ENCODE measurements at places on chromosomes 1 and 21.

- no peak for DNase-seq
These were observed 116.9 kb downstream of the DUSP10 start for GRCh38 chr1:221625026-221625425.

DNA sequence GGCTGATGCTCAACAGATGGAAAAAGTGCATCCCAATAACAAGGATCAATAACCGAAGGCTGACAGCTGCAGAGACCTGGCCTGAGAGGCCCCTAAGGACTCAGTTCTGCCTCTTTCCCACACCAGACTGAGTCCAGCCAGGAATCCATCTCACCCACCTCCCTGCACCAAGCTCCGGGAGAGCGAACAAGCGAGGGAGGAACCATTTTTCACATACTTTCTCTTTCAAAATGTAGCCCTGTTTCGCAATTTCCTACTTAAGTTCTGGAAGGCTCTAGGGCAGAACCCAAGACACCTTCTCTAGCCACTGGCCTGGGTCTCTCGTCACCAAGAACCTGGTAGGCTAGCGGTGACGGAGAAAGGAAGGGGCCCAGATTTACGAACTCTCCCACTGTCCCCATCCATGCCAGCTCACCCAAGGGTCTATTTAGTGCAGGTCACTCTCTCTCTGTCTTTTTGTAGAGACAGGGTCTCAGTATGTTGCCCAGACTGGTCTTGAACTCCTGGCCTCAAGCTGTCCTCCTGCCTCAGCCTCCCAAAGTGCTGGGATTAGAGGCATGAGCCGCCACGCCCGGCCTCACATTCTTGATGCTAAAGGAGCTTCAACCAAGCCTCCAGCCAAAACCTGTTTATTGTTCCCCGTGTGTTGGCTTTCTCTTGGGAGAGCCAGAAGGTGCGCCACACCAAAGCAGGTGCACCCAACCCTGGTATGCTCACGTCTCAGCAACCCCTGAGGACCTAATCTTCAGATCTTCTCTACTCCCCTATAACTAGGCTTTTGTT is 10.9 kb upstream of the GNL2 start:
- DNase-seq, result no peak

DNA sequence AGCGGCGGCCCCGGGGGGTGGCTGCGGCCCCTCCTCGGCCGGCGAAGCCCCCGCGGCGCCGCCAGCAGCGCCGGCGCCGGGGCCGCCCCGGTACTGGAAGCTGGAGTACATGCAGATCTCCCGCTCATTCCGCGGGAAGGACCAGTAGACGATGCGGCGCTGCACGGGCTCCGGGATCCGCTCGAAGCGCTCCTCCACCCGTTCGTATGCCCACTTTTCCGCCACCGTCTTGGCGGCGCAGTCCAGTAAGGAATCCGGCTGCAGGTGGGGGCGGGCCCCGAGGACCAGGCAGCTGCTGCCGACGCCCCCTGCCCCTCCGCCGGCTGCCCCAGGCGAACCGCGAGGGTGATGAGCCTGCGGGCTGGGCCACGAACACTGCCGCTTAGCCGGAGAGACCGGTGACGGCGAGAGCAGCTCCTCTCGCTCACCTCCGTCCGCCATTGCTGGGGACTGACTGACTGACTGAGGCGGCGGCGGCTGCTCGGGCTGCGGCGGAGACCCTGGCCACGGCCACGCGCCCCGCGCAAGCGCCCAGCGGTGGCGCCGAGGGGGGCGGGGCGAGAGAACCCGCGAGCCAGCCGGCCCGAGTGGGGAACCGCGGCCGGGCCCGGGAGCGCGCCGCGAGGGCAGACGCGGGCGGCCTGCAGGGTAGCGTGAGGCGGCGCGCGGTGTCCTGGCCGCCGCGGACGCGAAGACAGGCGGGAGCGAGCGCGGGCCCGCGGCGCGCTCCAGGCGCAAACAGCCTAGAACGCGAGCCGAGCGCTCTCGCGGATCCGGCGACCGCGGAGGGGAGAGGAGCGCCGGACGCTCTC is at the start of gene ZSWIM5:
TSS of gene ZSWIM5 (minus strand) at position 696 of the 812 bp plus-strand sequence. CDS start at position 441, 255 bp downstream.
- DNase-seq, result no peak

DNA sequence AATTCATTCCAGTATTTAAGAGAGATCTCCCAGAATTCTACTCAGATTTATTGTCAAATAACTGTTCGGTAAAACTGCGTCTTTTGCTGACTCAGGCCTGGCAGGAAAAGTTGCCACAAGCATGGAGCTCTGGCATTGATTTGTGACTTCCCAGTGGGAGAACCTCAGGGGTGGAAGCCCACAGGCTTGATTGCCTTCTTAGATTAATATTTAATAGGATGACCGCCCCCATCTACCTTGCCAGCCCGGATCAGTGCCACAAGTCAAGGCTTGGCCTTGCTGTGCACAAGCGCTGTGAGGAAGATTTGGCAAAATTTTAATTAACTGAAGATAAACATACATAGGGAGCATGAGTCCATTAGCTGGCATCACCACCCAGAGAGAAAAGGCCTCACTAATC is 93.5 kb downstream of the LRIG2 start:
- DNase-seq, result no peak

DNA sequence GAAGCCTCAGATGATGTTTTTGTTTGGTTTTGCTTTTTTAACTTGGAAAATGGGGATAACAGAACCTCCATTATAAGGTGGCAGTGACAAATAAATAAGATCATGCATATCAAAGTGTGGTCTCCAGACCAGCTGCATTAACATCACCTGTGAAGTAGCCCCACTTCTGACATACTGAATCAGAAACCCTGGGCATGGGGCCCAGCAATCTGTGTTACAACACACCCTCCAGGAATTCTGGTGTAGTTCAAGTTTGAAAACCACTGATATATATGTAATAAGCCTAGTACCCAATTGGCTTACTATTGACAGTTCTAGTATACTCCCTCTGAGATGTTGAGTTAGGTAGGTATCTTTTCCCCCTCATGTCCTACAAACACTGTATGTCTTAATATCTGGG is 24.1 kb upstream of the RNF19B start:
- no peak for DNase-seq

DNA sequence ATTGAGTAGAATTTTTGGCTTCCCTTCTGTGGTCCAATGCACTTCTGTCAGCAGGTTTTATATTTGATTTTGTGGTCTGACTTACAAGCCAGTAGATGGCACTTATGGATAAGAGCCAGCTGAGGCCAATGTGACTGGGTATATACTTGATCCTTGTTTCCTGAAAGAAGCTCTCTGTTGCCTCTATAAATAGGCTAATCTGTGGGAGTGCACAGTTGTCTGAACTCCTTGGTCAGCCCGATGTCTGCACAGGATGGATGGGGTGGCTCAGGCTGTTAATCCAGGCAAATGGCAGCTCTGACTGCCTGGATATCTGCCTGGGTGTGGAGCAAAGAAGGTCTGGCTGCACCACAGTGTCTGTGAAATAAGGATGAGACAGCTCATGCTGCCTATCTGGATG is 1183.7 kb upstream of the PRMT6 start:
- no peak for DNase-seq

DNA sequence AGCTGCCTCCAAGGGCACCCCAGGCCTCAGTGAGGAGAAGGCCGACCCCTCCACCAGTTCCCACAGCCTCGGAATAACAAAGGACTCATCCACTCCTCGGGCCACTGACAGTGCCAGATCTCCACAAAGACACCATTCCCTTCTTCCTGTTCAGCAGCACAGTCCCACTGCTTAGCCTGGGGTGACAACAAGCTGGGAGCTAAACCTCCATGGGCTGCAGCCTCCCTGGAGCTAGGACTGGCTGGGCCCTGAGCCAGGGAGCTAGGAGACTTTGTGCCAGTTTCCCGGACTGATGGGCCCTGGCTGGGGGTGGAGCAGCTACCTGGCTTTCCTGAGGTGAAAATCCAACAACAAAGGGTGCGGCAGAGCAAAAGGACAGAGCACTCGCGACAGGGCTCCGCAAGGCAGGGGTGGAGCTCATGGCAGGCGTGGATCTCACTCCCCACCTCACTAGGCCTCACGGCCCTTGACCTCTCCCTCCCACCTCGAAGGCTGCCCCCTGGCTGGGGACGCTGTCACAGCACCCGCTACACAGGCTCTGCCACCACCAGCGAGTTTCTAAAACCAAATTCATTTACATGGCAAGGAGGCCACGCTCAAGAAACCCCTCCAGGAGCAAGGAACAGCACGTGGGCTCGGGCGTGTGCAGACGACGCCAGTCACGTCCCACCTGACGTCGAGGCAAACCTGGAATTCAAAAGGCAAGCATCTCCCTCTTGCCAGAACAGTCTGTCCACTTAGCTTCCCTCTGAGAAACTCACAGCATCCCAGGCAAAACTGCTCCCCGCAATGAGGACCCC is 13.8 kb downstream of the SLC35E2B start:
- DNase-seq, result no peak

- no peak for DNase-seq
These were observed 53.1 kb upstream of the ZNF648 start for GRCh38 chr1:182114627-182115023.

DNA sequence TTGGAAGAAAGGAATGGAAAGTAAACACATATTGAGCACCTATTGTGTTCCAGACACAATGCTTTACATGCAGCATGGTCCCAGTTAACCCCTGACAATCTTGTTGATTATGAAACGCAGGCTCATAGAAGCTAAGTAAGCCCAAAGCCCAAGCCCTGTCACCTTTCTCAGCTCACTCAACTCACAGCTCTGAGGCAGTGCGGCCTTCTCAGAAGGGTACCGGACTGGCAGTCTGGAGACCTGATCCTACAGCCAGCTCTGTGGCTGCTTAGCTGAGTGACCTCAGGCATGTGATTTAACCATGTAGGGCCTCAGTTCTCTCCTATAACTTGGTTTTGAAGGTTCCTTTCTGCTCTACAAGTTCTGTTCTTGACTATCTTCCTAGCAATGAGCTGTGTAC is 464 bp upstream of the RNASEL start:
- no peak for DNase-seq

DNA sequence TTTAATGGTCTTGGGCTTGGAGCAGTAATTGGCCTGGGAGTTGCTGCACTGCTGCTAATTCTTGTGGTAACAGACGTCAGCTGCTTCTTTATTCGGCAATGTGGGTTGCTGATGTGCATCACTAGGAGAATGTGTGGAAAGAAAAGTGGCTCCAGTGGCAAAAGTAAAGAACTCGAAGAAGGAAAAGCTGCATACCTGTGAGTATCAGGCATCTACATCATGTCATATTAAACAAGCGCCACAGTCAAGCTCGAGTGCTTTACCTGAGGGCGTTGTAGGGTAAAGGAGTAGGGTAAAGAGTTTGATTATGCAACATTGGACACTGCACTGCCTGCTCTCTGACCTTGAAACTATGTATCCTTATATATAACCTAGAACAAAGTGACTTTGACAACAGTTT is 510.6 kb downstream of the NCAM2 start:
- no peak for DNase-seq

DNA sequence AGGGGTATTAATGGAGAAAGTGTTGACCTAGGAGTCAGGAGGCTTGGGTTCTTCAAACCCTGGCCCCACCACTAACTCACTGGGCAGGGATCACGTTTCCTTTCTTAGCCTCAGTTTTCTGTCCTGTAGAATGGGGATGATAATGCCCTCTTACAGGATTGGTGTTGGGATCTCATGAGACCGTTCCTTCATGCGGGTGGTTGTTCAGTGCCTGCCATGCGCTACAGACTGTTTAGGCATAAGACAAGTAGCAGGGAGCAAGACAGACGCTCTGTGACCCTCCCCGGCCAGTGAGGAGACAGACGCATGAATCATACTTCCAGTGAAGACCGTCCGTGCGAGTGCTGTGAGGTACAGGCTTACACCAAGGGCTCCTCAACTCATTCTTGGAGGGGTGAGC is 81.7 kb downstream of the MAN1C1 start:
- no peak for DNase-seq

DNA sequence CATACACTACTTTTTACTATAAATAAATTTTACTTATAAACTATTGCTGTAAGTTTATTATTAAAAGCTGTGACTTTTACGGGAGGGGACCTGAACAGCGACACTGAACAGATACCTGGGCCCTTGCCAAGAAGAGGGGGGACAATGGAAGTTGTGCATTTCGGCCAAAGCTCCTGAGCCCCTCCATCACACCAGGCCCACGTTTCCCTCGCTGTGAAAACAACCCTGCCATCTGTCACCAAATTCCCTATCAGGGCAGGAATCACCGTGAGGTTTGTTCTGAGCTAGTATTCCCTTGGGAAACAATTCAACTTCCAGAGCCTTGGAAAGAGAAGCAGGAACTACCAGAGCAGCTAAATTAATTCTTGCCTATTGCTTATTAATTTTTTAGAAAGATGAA is 37.0 kb downstream of the VTCN1 start:
- DNase-seq, result no peak

- DNase-seq, result no peak
These were observed 522.6 kb downstream of the ADGRL2 start for GRCh38 chr1:82323144-82323841.

DNA sequence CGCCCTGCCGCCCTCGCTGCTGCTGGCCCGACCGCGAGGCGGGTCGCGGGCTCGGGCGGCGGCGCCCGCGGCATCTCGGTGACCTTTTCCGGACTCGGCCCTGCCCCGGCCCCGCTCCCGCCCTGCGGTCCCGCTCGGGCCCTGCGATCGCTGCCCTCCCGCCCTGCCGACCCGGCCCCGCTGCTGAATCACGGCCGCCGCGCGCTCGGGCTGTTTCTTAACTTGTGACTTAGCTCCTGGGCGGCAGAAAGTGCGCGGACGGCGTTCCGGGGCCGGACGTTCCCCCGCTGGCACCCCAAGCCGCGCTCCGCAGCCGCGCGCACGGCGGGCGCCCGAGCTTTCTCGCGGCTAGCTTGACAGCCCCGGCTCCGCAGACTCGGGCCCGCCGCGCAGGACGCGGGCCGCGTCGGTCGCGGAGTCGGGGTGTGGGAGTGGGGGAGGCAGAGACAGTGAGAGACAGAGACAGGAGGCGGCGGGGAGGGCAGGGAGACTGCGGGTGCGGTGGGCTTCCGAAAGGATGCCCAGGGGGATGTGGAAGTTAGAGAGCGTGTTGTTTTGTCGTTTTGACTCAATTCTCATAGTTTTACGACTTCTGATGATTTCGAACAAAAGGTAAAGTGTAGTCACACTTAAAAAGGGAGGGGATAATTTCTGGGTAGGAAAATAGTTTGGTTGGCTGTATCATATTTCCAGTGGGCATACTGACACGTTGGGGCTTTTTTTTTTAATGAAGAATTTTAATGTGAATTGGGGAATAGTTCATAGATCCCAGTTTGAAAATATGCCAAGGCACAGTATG is 49.8 kb downstream of the PRDM2 start:
- no peak for DNase-seq

DNA sequence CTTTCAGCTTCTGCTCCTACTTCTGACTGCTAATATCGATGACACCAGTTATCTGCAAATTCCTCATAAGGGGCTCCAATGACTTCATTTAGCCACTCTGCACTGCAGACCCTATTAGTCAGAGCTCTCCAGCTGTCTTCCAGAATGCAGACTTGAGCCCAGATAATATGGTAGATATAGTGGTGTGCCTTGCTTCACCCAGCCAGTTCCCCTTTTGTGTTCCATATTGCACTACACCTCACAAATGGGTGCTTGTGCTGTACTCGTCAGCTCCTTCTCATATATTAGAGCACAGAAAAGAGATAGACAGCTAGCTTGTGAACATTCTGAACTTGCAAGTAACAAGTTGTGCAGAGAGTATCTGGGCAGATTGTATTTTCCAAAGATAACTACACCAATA is 23.7 kb upstream of the COG2 start:
- DNase-seq, result no peak

GRCh38 chr1:181513786-181514297 is 30.5 kb downstream of the CACNA1E start:
- DNase-seq, result no peak

Data from omental fat pad (tissue), 4 donors.